ENCODE measurements at places on chromosomes 7 and 10.

- DNase-seq: no peak
These were observed 1226.4 kb downstream of the XPNPEP1 start for GRCh38 chr10:108696792-108697477.

- no peak for DNase-seq
These were observed 3.3 kb upstream of the UNCX start for GRCh38 chr7:1229202-1229947.

DNA sequence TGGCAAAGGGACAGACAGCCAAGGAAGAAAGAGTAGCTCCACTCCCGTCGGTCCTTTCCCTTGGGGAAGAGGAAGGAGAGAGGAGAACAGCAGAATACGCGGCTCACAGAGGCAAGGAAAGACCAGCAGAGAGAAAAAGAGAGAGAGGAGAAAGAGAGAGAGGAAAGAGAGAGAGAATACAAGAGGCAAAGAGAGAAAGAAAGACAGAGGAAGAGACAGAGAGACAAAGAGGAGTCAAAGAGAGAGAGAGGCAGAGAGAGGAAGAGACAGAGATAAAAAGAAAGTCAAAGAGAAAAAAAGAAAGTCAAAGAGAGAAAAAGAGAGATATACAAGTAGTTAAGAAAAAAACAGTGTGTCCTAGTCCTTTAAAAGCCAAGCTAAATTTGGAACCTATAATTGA lies 23.4 kb upstream of the CHST3 start:
- no peak for DNase-seq

DNA sequence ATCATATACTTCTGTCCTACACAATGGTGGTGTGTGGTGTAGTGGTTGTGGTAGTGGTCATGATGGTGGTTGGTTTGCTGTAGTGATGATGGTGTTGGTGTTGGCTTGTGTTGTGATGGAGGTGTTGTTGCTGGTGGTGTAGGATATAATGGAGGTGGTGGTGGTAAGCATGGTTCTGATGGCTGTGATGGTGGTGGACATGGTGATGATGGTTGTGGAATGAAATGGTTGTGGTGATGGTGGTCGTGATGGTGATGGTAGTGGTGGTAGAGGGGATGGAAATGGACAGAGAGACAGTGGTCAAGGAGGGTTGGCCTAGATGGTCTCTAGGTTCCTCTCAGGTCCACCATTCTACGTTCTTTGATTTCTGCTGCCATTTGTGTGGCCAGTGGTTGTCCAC lies 44.7 kb downstream of the FAM241B start:
- no peak for DNase-seq

- no peak for DNase-seq
These were observed 147.4 kb upstream of the AGR3 start for GRCh38 chr7:17029150-17029549.
